Hematopoietic multipotent progenitor cell treated with erythropoietin and hydrocortisone succinate and interleukin-3 and kit ligand, for 4 days (in vitro differentiated cells): ENCODE measurements at places on chromosomes 16 and 17.

DNA sequence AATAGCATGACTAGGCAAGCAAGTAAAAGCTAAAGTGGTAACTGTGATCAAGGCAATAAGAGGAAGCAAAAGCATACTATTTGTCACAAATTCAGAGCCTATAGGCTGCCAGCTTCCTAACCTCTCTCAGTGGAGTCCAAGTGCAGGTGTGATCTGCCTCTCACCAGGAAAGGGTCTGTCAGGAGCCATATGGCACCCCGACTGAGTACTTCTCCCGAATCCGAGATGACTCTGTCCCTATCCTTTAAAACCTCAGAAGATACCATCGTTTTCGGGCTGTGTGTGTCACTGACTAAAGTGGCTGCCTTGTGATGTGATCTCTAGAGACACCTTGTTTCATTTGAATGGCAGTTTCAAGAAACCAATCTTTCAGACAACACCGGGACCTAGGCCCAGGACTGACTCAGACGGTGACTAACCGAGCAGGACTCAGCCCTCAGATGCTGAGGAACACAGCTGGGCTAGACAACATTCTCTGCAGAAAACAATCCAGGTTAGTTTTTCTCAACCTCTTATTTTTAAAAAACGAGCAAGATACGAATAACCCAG is 63.6 kb downstream of the SMG6 start:
- no peak for DNase-seq

GRCh38 chr16:68658341-68658973 is 13.3 kb downstream of the CDH3 start:
- no peak for DNase-seq

- DNase-seq, result no peak
Measured at GRCh38 chr17:61784510-61784909, 78.8 kb downstream of the BRIP1 start.

- peak; percentile 57 for DNase-seq
Measured at GRCh38 chr16:24689128-24689527, 40.3 kb upstream of the TNRC6A start.

DNA sequence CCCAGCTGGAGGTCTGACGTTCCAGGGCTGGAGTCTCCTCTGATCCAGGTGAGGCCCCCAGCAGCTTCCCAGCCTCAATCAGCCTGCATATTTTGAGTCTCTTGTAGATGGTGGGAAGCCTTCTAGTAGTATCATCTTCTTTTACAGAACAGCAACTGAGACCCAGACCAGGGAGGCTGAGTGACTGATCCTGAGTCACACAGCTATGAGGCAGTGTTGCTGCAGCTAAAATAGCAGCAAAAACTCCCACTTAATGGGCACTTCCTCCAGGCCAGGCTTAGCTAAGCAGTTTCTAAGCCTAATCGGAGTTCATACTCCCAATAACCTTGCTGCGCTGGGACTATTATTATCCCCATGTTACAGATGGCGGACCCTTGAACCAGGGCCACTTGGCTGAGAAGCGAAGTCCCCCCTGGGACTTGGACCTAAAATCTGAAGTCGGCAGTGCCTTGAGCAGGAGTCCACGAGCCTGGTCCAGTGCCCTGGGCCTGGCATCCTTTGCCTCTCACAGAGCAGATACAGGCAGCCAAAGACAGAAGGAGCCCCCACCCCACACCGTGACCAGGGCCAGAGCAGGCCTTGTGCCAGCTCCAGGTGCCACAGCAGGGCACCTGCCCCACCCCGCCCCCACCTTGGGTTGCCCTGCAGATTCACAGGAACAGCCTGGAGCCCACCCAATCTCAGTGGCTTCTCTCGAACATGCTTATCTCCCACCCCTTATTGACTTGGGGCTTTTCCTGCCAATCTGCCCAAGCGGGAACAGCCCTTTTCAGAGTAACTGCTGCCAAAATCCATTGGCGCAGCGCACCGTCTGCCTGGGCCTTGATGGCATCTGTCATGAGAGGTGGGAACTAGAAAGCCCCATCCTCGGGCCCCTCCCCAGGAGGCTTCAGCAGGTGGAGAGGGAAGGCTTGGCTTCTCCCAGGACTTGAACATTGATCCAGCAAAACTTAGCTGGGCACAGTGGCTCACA is 65.1 kb downstream of the SOCS1 start:
- peak; percentile 58 for DNase-seq

DNA sequence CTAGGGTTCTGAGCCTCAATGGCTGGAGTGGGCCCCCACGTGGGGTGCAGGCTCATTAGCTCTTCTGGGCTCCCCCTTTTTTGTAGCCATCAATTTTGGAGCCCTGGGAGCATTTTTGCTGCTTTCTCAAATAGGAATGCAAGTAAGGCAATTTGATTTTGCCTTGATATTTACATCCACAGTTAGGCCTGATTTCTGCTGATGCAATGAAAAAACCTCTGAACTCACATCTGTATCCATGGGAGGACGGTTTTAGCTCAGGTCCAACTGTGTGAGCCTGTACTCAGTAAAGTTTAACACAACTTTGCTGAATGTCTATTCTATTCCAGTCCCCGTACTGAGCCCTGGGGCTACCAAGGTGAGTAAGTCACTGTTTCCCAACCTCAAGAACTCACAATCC is 425.0 kb downstream of the HAPSTR1 start:
- no peak for DNase-seq

- no peak for DNase-seq
Measured at GRCh38 chr16:61969077-61969382, 67.2 kb downstream of the CDH8 start.

GRCh38 chr16:66959704-66960161 is 1.3 kb upstream of the CES3 start:
- DNase-seq, result no peak

DNA sequence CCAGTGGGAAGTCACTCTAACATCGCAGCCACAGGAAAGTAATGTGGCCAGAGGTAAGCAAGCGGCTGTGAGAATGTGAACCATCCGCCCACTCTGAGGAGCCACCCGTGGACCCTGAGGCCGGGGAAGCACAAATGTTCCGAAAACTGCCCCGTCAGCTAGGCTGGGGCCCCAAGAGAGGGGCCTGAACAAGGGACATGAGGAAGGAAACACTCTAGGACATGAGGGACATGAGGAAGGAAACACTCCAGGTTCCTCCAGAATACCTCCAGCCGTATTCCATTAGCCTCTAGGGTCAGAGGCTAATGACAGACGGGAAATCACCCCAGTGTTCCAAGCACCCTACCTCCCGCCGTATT is 317 bp downstream of the TEFM start:
- DNase-seq, result peak; percentile 27

DNA sequence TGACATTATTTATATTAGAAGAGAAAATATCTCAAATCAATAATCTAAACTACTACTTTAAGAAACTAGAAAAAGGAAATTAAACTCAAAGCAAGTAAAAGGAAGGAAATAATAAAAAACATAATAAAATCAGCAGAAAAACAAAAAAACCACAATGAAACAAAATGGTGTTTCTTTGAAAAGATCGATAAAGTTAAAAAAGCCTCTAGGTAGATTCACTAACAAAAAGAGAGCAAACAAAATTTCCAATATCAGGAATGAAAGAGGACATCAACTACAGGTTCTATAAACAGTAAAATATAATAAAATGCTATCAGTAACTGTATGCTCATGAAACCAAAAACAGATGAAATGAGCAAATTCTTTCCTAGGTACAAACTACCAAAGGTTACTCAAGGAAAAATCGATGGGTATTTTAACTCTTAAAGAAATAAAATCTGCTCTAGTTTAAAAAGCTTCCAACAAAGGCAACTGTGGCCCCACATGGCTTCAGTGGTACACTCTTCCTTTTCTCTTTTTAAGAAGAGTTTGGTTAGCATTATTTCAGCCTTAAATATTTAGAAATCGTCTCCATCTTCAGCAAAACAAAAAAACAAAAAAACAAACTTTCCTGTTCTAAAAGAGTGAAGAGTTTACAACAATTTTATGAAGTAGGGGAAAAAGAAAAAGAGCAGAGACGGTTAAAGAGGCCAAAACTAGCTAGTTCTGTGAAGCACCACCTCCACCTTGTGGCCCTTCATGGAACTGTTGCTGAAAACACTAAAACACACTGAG is 102.2 kb downstream of the TRIM37 start:
- DNase-seq, result peak; percentile 86

DNA sequence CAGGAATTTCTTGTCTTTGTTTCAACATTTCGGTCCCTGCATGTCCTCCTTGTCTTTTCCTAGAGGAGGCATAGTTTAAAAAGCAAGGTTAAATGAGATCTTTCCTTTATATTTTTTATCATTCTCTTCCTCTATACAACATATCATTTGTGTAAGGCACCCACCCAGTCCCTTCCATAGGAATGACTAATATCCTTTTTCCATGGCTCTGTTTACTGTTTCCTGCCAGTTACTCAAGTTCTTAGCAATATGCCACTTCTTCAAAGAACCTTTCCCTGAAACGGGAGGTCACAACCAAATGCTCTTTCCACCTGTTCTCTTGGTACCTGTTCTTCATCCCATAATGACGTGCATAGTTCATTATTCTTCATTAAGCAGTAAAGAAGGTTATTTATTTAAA is 1237.1 kb upstream of the GOT2 start:
- DNase-seq, result no peak

GRCh38 chr17:43366891-43367736 is 31.7 kb upstream of the ARL4D start:
- no peak for DNase-seq

- peak; percentile 83 for DNase-seq
Measured at GRCh38 chr17:76816590-76817135, 51.5 kb upstream of the MGAT5B start.

DNA sequence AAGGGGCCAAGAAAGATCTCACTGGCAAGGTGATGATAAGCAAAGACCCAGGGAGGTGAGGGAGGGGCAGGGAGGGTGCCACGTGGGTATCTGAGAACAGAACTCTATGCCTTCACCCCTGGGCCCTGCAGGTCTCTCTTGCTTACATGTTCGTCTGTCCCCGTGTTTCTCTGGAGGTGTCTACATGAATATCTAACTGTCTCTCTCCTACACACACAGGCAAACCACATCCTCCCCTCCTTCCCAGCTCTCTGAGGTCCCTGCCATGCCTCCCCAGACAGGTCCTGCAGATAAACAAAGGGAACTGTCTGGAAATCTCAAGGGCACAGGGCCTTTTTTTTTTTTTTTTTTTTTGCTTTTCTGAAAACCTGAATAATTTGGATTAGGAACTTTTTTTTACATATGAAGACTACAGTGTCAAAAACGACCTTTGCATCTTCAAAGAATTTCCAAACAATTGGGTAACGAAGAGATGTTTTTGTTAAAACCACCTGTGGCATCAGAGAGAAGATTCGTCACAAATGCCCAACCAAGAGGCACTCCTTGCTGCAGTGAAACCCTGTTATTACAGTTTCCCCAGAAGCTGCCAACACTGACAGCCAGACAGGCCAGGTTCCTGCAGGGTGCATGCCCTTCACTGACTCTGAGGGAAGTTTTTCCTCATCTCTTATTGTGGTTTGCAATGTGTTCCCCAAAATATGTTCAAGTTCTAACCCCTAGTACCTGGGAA is 17.8 kb downstream of the PLLP start:
- DNase-seq, result peak; percentile 64

DNA sequence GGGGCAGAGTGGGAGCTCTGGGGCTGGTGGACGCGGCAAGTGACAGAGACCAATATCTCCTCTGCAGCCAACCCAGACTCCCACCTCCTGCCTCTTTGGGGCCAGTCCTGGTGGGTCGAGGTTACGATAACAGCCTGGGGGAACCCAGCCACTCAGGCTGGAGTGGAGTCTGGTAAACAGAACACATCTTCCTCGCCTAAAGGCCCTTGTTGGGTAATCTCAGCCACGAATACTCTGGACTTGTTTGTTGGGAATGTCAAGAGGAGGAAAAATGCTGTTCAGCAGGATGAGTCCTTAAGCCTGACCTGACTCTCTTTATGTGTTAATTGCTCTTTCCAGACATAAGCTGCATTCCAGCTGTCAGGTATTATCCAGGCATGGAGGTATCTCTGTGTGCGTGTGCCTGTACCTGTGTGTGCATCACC is 8.0 kb upstream of the SPNS2 start:
- DNase-seq, result no peak

DNA sequence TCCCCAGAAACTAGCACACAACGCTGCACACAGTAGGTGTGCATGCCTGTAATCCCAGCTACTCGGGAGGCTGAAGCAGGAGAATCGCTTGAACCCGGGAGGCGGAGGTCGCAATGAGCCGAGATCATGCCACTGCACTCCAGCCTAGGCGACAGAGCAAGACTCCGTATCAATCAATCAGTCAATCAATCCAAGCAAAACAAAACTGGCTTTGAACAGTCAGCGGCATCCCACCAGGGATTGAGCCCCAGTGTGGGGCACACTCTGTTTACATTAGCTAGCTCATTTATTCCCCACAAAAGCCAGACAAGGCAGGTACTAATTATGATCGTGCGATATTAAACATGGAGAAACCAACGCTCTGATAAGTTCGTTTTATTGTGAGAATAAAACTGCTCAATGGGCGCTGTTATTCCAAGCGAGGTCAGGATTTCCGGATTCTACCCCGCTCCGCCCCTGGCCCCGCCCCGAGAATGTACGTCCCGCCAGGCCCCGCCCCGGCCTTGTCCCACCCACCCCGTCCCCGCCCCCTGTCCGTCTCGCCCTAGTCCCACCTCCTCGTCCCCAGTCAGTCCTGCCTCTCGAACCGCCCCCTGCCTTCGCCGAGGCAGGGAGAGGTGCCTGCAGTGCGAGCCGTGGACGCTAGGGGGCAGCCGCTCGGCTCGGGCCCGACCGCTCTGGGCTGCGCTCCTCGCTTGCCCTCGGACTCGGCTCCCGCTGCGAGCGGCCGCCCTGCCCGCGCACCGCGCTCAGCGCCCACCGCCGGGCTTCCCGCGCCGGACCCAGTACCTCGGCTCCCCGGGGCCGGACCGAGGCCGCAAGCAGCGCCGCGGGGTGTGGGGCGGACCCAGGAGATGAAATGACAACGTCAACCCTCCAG is at the start of gene VPS4A:
Gene VPS4A (plus strand): TSS at position 698 of the 880 bp plus-strand sequence. CDS start 162 bp downstream, at position 860.
- DNase-seq, result peak; percentile 99

DNA sequence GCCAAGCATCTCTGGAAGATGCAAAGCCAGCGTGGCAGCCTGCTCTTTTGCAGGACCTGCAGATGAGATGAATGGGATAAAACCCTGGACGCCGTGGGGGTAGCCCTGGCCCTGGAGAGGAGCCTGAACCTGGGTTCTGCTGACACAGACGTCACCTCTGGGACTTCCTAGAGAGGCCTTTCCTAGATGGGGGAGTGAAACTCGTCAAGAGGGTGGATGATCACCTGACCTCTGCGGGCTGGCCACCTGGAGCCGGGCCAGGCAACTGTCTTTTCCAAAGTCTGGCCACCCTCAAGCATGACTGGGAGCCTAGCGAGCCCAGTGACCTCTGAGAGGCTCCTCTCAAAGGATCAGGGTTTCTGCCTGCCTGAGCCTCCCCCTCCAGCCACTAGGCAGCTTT is 529.0 kb downstream of the KCNJ18 start:
- DNase-seq, result no peak

GRCh38 chr17:19023209-19023999 is 18.8 kb upstream of the FAM83G start:
- DNase-seq, result no peak

DNA sequence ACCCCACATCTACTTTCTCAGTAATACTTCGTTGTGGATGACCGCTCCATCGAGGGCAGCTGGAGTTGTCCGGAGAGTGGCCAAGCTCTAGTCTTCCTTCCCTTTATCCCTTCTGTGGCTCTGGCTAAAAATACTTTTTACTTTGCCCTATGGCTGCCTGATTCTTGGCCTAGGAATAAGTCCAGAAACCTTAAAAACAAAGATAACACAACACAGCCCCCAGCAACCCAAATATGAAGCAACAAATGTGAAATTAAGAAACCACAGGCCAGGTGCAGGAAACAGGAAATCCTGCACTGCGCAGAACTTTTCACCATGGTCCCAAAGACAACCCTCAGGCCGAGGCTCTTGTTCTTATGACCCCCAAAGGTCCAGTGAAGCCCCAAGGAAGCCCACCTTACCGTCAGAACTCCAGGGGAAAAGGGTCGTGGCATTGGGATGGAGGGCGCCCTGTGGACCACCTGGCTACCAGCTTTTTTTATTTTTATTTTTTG is 26.0 kb downstream of the TK2 start:
- peak; percentile 86 for DNase-seq
